Lung microvascular endothelial cell (primary cell): ENCODE measurements at places on chromosomes 7 and 10. TPM values are rescaled to one million over a fixed set of nuclear protein-coding genes. Genes with fewer than 3 reads are reported as not detected.

- DNase-seq, result no peak
These were observed 240.4 kb upstream of the LYZL1 start for GRCh38 chr10:29048506-29048905.

Gene SLC18A2
- under 0.01 TPM in 1 of 2 replicates, not detected in the other for total RNA-seq

Gene AGR3
- not detected in 2 replicates for total RNA-seq

Gene APBB1IP
- total RNA-seq, result under 0.01 TPM in 1 of 2 replicates, not detected in the other

Gene TCF7L2
- 1.3 and 1.8 TPM in 2 replicates for total RNA-seq

GRCh38 chr7:104156842-104157277 lies 51.0 kb downstream of the ORC5 start:
- peak; percentile 75 for DNase-seq

Gene MMD2
- total RNA-seq, result not detected in 2 replicates

Gene ZEB1
- 49.7 and 69.4 TPM in 2 replicates for total RNA-seq
